Aorta (tissue), 5 donors: ENCODE measurements at places on chromosomes 1 and 21. TPM values are rescaled to one million over a fixed set of nuclear protein-coding genes. Genes with fewer than 3 reads are reported as not detected.
A peak's percentile ranks its signal among the peaks of the same experiment; 100 is the strongest.

The PTGFR gene
- polyA plus RNA-seq = not detected

The PRDX1 gene
- polyA plus RNA-seq = 441 TPM

The ELF3 gene
- 50.6 TPM for polyA plus RNA-seq

The CSF3R gene
- 5.8 TPM for polyA plus RNA-seq

The KRTAP13-1 gene
- polyA plus RNA-seq = not detected

The SLAMF6 gene
- polyA plus RNA-seq = 1.5 TPM

The CYP4X1 gene
- polyA plus RNA-seq = 38.6 TPM

The ARHGEF10L gene
- polyA plus RNA-seq = 24.0 TPM

GRCh38 chr1:201673093-201673492, 134.2 kb downstream of the NAV1 start:
- DNase-seq = no peak

- DNase-seq = no peak
These were observed 32.9 kb upstream of the ATP2B4 start for GRCh38 chr1:203593723-203594122.

DNA sequence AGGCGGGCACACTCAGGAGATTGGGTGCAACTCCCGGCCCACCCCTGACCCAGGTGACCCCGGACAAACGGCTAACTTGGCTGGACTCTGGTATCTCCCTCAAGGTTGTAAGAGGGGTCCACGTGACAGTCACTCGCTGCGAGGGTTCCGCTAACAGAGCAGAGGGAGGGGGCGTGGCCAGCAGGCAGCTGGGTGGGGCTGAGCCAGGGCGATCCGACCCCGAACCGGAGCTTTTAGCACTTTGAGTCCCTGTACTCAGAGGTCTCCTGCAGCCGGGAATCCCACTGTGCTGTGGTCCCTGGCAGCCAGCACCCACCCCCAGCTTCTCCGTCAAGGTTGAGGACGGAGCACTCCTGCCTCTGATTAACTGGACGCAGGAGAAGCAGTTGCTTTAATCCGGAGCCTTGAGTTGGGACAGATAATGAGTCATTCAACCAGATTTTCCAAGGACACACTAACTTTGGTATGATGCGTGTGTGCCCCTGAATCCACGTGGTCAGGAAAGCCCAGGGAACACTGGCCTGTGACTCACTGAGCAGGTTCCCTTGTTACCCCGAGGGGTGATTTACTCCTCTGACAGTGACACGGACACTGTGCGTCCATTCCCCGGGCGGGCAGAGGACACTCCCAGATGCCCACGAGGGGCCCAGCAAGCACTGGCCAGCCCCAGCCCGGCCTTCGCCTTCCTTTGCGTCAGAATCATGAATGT, 16.8 kb downstream of the TRPM2 start:
- peak; percentile 55 for DNase-seq

GRCh38 chr21:41636636-41637630, 129.0 kb upstream of the TMPRSS2 start:
- no peak for DNase-seq

- DNase-seq = no peak
These were observed 11.2 kb upstream of the RRP15 start for GRCh38 chr1:218273762-218274479.

- DNase-seq = no peak
These were observed 17.7 kb downstream of the METTL13 start for GRCh38 chr1:171799166-171799565.

- no peak for DNase-seq
These were observed 81.6 kb downstream of the KIRREL1 start for GRCh38 chr1:158075078-158075477.

DNA sequence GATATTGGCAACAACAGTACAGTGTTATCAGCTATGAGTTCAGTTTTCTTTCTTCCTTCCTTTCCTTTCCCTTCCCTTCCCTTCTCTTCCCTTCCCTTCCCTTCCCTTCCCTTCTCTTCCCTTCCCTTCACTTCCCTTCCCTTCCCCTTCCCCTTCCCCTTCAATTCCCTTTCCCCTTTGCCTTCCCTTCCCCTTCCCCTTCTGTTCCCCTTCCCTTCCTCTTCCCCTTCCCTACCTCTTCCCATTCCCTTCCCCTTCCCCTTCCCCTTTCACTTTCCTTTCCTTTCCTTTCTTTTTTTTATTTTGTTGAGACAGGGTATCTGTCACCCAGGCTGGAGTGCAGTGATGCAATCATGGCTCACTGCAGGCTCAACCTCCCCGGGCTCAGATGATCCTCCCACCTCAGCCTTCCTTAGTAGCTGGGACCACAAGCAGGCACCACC, 72.3 kb upstream of the CAPZB start:
- DNase-seq = no peak

DNA sequence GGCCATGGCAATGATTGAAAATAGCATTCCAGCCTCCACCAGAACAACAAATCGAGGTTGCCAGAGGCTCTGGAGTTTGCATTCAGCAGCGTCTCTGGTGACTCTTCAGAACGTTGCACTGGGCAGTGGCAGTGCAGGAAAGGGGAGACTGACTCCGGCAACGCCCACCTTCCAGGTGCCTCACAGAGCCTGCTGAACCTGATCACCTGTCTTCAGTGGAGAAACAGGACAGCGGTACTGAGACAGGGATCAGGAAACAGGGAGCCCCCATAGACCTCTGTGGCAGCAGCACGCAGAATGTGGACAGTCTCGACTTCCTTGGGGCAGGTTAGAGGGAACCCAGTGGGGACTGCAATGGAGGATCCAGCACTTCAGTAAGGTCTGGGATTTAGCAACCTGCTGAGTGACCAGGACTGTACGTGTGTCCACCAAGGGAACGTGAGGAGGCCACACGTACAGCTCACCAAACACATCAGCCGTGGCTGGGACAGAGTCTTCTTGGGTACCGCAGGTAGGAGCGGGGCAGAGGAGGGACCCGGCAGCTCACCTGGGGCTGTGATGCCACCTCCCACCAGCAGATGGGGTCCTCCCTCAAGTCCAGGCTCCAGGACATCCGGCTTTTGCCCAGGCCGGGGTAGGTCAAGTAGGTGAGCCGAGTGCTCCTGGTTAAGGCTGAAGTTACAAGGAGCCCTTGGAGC, 128.6 kb downstream of the PRDM2 start:
- DNase-seq = no peak

DNA sequence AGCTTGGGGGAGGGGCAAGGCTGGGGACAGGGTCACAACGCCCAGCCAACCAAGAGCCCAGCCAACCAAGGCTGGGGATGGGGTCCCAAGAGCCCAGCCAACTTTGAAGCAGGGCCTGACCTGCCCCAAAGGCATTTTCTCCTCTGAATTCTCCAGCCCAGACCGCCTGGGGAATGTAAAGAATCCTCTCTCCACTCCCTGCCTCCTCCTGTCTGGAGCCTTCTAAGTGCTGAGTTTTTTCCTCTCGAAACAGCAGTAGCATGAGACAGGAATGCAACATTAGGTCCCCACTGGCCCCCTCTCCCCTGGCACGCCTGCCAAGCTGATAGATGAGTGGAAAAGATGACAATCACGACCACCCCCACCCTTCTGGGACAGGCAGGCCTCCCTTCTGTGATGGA, 17.0 kb downstream of the C1orf198 start:
- DNase-seq = peak; percentile 78

DNA sequence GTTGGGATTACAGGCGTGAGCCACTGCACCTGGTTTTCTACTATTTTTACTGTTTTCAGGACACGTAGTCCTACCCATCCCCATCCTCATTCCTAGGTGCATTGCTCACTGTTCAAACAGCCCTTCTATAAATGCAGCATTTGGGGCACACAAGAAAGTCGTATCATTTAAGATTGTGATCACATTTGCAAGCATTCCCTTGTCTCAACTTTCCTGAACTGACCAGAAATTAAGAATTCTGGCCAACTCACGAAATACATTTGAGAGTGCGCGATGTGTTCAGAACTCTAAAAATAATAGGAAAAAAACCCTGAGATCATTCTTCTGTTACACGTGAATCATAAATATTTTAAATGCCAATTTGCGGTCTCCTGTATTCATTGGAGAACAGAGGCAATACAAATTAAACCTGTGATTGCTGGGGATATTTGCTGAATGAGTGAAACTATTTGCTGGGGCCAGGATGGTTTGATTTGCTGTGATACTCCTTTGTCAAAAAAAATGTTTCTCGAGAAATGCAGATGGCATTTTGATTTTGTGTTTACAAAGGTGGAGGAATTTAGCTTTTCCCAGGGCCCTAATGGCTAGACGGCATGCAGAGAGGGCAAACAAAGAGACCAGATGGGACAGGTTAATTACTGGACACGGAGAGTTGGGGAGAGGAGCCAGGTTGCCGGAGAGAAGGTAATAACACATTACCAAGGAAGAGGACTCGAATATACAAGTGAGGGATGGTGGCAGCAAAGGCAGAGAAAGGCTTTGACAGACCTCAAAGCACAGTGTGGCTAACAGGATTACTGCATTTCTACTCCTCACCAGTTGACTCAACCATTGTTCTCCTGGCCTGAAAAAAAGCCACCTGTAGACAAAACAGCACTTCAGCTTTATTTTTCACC, 38.4 kb downstream of the STPG1 start:
- no peak for DNase-seq

GRCh38 chr21:38807986-38808385, 2.3 kb downstream of the ETS2 start:
- no peak for DNase-seq

GRCh38 chr1:193058529-193059281, 455 bp downstream of the UCHL5 start:
- peak; percentile 79 for DNase-seq

DNA sequence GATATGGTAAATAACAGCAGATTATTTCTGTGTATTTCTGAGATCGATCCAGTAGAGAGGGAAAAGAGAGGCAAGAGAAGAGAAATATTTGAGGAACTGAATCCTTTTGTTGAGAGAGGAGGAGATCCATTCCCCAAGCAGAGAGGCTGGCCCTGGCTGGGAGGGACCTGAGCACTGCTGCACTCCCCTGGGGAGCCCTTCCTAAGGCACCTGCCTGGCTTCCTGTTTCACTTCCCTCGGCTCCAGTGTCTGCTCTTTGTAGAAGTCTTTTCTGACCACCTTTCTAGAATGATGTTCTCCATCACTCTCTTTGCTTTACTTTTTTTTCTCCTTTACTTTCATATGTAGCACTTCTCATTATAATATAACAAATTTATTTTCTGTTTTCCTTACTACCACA, 42.3 kb upstream of the SLC6A9 start:
- no peak for DNase-seq

DNA sequence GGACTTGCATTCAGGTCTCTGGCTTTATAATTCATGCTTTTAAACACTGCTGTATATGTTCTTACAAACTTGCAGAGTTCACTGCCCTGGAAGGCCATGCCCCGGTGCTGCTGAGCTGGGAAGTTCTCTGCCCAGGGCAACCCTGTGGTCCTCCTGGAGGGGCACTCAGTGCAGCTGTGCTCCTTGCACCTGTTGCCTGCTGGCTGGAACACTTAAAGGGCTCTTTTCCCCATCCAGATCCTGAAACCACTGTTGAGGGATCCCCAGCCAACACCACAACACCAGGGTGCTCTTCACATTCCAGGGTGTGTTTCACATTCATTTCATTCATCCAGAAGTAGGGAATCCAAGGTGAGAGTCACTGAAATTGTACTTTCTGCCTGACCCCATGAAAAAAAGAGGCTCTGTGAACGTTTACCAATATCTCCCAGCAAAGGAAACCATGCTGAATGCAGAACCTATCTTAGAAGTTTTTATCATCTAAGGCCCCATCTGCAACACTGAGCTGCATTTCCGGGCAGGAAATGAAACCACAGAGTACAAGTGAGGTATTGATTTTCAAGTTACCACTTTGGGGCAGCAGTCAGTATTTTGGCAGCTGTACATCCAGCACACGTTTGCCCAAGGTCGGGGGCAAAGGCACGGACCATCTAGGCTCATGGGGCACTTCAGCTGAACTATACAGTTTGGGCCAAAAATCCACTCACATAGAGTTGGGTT, 16.4 kb upstream of the KIAA0040 start:
- no peak for DNase-seq

GRCh38 chr1:100811808-100812207, 82.8 kb downstream of the EXTL2 start:
- DNase-seq = no peak

GRCh38 chr1:23854568-23854967, 13.5 kb downstream of the FUCA1 start:
- DNase-seq = no peak

DNA sequence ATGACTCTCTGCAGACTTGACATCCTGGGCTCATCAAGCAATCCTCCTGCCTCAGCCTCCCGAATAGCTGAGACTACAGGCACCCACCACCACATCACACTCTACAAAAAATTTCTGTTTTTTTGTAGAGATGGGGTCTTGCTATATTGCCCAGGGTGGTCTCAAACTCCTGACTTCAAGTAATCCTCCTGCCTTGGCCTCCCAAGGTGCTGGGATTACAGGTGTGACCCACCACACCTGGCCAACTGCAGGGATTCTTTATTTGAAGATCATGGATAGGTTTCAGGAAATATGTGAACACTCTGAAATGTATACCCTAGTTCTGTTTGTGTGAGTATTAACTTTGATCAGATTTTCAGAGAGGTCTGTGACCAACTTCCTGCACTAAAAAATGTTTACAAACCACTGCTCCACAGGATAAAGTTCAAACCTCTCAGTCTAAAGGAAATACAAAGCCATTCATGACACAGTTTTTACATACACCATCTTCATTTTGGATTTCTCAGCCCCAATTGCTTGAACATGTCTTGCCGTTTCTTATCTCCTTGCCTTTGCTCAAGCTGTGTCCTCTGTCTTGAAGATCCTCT, 252.3 kb upstream of the FGGY start:
- no peak for DNase-seq
